Stimulated activated naive CD4-positive, alpha-beta T cell (primary cell): ENCODE measurements at places on chromosomes 4 and X.

- DNase-seq: no peak
Measured at GRCh38 chr4:110780538-110780937, 157.7 kb upstream of the PITX2 start.

GRCh38 chr4:42152507-42153504 is at the start of gene BEND4:
Gene BEND4 (minus strand): TSS chr4:42152655. CDS start chr4:42152143, 512 bp downstream.
- no peak for DNase-seq

GRCh38 chr4:123564758-123565346 is 168.3 kb downstream of the SPRY1 start:
- DNase-seq: no peak

- no peak for DNase-seq
Measured at GRCh38 chr4:40335525-40335894, 377 bp downstream of the CHRNA9 start.

GRCh38 chr4:7793186-7793585 is 146.5 kb downstream of the AFAP1 start:
- DNase-seq: no peak

DNA sequence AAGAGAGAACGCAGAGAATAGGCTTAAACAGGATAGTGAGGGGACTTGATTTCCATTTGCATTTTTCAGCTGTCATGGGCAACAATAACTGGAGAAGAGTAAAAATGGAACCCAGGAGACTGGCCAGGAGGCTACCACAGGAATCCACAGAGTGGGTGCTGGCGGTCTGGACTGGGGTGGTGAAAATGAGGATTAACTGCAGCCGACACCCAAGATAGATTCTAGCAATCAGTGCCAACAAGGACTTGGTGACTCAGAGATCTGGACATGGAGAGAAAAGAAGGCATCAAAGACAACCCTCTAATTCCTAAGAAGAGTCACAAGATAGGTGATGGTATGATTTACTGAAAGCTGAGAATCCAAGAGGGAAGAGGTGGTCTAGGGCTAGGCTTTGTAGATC is 102.8 kb downstream of the ATP8A1 start:
- DNase-seq: no peak

DNA sequence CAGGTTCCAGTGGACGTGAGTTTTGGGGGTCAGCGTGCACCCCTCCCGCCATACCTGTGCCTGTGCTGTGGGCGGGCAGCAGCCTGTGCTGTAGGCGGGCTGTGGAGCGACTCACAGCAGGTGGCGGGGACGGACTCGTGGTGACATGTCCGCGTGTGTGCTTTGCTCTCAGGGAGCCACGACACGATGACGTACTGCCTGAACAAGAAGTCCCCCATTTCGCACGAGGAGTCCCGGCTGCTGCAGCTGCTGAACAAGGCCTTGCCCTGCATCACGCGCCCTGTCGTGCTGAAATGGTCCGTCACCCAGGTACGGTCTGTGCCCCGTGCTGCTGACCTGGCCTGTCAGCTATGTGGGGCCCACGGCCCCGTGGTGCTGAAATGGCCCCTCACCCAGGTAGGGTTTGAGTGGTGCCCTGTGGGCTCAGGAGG is 7.4 kb downstream of the PLCXD1 start:
- DNase-seq: no peak

DNA sequence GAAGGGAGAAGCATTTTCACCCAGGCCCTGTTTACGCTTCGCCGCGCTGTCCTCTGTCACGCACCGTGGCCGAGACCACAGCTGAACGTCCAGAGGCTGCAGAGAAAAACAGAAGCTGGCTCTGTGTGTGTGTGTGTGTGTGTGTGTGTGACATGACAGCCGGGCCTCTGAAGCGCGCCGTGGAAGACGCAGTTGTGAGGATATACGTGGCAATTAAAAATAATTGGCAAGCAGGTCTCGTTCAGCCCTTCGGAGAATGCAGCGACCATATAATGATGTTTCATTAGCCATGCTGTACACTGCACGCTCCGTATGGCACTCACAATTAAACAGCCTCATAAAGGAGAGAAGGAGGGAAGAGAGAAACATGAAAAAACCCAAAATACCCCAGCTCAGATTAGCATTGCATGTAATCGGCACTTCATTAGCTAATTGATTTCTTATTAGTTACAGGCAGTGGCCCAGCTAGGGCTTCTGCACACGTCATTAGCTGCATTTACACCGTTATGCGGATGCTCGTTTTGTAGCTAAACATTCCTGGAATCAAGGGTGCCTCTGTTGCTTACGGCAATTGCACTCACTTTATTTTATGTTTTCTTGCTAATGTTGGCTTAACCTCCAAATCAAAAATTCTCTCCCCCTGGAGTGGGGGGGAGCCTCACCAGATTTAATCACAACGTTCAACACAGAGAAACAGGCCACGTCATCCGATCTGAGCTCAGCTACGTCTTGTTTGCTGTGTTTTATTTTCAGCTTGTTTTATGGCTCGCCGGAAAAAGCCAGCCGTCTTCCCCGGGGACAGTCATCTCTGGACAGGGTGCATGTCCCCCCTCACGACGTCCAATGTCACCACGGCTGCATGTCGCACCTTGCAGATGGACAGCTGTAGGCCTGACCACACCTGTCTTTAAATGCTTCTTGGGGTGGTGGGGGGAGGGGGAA is 74.6 kb upstream of the SHOX start:
- no peak for DNase-seq

- DNase-seq: no peak
Measured at GRCh38 chr4:24770032-24770584, 25.3 kb upstream of the SOD3 start.

DNA sequence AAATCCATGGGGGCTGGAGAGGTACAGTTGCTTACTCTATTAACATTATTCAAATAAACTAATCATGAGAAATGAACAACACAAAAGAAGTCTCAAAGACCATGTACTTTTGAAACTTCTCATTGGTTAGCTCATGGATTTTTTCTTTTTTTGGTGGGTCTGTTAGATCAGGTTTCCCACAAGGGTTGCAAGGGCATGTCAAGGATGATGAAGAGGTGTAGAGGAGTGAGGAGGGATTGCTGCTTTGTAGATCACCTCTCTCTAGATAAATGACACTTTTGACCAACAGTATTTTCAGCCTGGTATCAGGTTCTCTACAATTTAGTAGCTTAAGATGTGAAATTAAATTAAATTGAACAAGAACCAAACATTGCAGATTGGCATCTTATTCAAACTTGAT is 417.9 kb upstream of the AGA start:
- DNase-seq: no peak

GRCh38 chr4:76272073-76272472 is 20.6 kb downstream of the FAM47E start:
- DNase-seq: no peak

GRCh38 chrX:12961196-12961718 is 13.7 kb upstream of the TMSB4X start:
- DNase-seq: no peak

DNA sequence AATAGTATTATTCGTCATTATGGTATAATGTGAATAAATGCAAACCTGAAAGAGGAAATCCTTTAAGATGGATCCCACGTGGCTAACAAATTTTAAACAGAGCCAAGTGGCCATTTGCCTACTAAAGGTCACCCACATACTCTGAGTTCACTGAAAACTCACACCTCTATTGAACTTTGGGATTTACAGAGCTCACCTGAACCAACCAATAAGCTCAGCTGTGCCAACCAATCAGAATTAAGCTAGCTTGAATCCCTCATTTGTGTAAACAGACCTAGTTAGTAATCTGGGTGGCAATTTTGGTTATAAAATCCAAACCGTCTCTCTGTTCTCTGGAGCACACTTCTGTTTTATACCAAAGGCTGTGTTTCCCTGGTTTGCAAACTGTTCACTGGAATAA is 5.4 kb upstream of the NUDT9 start:
- no peak for DNase-seq

- no peak for DNase-seq
Measured at GRCh38 chr4:31741326-31741725, 1021.2 kb downstream of the PCDH7 start.

- DNase-seq: no peak
Measured at GRCh38 chr4:110236324-110236723, 37.9 kb upstream of the ELOVL6 start.

GRCh38 chr4:2805712-2806389 is 13.0 kb downstream of the SH3BP2 start:
- DNase-seq: no peak

DNA sequence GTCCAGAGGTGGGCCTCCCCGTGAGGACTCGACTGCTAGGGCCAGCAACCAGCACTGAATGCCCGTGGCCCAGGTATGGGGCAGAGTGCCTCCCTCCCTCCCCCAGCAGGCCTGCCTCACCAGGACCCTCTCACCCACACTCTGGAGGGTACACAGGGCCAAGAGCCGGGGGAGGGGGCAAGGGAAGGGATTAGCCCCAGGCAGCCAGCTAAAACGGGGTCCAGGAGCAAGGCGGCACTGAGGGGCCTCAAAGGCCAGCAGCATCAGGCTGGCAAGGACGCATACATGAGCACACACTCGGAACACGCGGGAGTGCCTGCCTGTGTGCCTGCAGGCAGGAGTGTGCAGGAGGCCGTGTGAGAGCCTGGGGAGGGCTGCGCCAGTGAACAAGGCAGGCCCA is 18.3 kb upstream of the DUSP9 start:
- DNase-seq: no peak

DNA sequence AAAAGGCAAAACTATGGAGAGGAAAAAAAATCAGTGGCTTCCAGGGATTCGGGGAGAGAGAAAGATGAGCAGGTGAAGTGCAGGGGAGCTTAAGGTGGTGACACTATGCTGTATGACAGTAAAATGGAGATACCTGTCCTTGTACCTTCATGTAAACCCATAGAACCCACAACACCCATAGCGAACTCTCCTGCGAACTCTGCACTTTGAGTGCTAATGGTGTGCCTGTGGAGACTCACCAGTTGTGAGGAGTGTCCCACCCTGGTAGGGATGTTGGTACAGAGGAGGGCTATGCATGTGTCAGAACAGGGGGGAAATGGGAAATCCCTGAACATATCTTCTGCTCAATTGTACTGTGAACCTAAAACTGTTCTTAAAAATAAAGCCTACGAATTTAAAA is 42.8 kb downstream of the HMX1 start:
- DNase-seq: no peak

DNA sequence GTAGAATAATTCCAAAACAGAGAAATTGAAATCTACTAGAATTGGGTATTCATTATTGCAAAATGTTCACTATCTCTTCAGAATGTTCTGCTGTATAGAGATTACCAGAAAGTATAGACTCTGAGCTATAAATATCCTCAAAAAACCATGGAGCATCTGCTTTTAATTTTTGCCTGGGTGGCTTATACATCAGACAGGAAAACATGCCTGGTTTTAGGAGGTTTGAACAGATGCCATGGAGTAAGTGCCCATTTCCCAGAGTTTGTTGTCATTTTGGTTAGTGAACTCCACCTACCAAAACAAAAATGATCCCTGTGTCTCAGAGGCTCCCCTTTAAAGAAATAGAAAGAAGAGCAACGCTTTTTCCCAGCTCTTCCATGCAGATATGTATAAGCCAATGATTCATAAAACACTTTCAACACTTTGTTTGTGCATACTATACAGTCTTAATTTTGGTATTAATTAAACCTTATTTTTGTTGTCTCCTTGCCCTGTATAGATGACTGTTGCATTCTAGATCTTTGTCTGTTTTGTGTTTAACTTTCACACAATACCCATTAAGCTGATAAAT is 68.7 kb downstream of the MEPE start:
- no peak for DNase-seq

DNA sequence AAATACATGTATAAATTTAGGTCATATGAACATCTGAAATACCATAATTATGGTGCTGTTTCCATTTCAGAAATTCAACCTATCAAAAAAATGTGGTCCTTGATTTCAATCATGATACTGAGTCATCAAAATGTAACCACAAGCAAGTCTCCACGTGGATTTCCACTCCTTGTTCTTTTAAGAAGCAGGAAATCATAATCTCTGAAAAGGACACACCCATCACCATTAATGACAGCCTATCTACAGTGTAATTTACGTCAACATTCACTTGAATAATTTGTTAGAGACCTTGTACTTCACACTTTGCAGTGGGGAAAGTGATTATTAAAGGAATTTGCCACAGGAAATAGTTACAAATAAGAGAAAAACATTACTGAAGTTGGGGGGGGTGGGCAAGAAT is 17.7 kb upstream of the SLC7A11 start:
- DNase-seq: no peak

- no peak for DNase-seq
Measured at GRCh38 chrX:69496183-69496582, 7.9 kb upstream of the NALF2 start.

GRCh38 chr4:147987252-147987651 is 255.4 kb downstream of the ARHGAP10 start:
- no peak for DNase-seq

DNA sequence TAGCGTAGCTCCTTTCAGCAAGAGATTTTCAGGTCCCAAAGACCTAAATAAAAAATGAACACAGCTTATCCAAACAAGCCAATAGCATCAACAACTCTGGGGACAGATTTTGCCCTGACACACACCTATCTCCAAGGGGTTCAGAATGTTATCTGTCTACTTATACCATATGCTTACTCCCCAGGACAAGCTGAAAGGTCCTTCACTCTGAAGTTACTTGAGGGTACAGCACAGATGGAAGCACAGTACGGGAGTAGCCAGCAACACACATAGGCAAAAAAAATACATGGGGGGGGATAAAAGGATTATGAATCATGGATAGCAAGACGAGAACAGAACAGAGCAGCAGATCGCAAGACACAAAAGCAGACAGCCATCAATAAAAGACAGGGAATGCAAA is 90.7 kb upstream of the MCF2 start:
- no peak for DNase-seq

DNA sequence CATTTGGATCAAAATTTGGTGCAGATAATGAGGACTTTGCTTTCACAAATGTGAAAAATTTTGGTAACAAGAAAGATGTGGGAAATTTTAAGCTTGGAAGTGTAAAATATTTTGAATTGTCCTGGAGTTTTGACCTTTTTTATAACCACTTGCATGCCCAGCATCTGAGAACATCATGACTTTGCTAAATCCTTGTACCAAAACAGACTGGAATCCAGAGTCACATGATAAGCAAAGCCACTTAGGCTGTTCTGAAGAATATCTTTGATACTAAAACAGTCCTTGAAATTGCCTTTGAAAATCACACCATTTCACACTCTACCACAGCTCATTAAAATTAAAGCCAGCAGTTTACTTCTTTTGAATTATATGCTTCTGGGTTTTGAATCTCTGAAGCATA is 2.5 kb upstream of the PPM1K start:
- no peak for DNase-seq

DNA sequence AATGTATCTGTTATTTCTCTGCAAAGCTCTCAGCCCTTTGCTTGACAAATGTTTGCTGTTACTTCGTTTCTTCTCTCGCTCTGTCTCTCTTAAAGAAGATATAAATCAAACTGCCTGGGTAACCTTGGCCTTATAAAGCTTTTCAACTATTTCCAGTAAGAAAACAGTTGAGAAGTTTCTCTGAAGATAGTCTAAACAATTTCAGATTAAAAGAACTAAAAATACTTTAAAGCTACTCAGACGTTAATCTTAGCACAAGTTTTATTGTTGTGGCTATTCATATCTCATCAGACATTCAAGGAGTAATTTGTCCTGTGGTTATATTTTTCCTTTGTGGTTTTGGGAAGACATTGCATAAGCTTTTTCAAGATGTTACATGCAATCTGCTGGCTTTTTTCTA is 22.6 kb downstream of the HOPX start:
- DNase-seq: no peak

GRCh38 chrX:103356130-103356798 is at the start of gene TCEAL9:
Gene TCEAL9 (plus strand): TSS chrX:103356506. CDS start chrX:103357685, 1,179 bp downstream.
- no peak for DNase-seq
